Activated T-cell treated with anti-CD3 and anti-CD28 coated beads, Interleukin-2, amount 50 U/mL, for 72 hours (primary cell): ENCODE measurements at places on chromosomes 11 and 22. TPM values are rescaled to one million over a fixed set of nuclear protein-coding genes. Genes with fewer than 3 reads are reported as not detected.

- H3K27me3 ChIP-seq = peaks cover 17% of the 10 kb centered on the region
- peaks cover 52% of the 10 kb centered on the region for H3K4me1 ChIP-seq
- DNase-seq = peak; percentile 39
- peak overlapping the region; percentile 87 for H3K4me3 ChIP-seq
Measured at GRCh38 chr22:26429458-26430286, 612 bp downstream of the ASPHD2 start.

DNA sequence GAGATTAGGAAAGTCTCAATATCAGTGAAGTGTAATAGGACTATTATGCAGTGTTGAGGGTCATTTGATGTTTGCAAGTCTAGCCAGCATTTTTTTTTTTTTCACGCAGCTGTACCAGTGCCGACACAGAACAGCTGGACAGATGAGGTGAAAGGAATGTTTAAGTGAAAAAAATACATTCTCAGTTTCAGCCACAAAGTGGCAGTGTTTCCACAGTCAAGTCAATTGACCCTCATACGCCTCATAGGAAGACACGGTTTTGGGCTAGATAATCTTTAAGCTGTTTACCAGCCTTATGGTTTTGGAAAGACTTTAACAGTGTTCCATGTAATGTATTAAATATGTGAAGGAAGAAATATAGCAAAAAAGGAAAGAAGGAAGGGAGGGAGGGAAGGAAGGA, 349.9 kb upstream of the ANO3 start:
- no peak overlapping the region for H3K27ac ChIP-seq
- H3K4me3 ChIP-seq = no peak overlapping the region
- H3K36me3 ChIP-seq = no peaks in the 10 kb centered on the region
- no peaks in the 10 kb centered on the region for H3K4me1 ChIP-seq

- H3K27me3 ChIP-seq = no peaks in the 10 kb centered on the region
- no peak overlapping the region for H3K4me3 ChIP-seq
- DNase-seq = no peak
- no peaks in the 10 kb centered on the region for H3K4me1 ChIP-seq
- no peak overlapping the region for H3K27ac ChIP-seq
Measured at GRCh38 chr11:113885897-113886296, 10.5 kb upstream of the USP28 start.

GRCh38 chr22:22930571-22931556, 43.2 kb downstream of the IGLL5 start:
- H3K27me3 ChIP-seq = no peaks in the 10 kb centered on the region
- H3K4me3 ChIP-seq = no peak overlapping the region
- no peaks in the 10 kb centered on the region for H3K36me3 ChIP-seq
- peaks cover 18% of the 10 kb centered on the region for H3K4me1 ChIP-seq
- no peak for DNase-seq

DNA sequence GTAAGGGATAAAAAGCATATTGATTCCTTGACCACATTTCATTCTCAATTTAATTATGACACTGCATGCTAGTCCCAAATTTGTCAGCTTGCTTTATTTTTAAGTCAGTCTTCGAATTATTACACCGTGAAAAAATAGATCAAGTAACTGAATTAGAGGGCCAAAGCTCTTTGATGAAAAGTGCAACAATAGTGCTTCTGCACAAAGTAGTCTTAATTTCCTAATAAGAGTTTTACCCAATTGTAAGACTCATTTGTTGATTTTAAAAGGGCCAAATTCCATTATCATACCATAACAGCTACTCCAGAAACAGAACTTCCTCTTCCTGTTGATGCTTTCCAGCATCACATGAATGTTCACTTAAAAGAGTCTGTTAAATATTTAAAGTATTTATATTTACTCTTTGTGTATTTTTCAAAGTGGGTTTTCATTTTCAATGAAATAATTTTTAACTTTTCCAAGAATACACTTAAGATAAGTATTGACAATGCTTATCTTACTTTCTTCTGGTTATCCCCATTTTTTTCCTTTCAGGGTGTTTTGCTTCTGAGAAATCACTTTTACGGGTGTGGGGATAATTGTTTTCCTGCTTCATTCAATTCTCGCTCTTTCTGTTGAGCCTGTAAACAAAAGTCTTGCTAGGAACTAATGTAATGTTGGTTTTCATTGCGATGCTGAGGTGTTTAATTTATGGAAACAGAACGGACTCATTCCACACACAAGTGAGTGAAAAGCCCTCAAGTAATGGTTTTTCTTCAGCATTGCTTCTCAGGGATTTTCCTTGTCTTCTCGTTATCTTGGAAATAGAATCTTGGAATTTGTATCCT, 2.1 kb downstream of the ARHGEF12 start:
- DNase-seq = no peak
- H3K27ac ChIP-seq = peak overlapping the region; percentile 11
- peaks cover 37% of the 10 kb centered on the region for H3K4me1 ChIP-seq
- peaks cover 54% of the 10 kb centered on the region for H3K27me3 ChIP-seq
- peaks cover 3% of the 10 kb centered on the region for H3K36me3 ChIP-seq

- H3K4me3 ChIP-seq = no peak overlapping the region
- DNase-seq = no peak
- H3K27me3 ChIP-seq = peaks cover 14% of the 10 kb centered on the region
- no peaks in the 10 kb centered on the region for H3K4me1 ChIP-seq
- no peaks in the 10 kb centered on the region for H3K36me3 ChIP-seq
Measured at GRCh38 chr11:15622231-15622890, 507.6 kb downstream of the INSC start.

- peak overlapping the region; percentile 89 for H3K4me3 ChIP-seq
- peaks cover 71% of the 10 kb centered on the region for H3K27me3 ChIP-seq
- peaks cover 2% of the 10 kb centered on the region for H3K36me3 ChIP-seq
- H3K4me1 ChIP-seq = peaks cover 12% of the 10 kb centered on the region
- DNase-seq = no peak
Measured at GRCh38 chr11:112962579-112963367, 1.6 kb downstream of the NCAM1 start.

GRCh38 chr22:43926349-43926710, 2.7 kb downstream of the PNPLA3 start:
- peaks cover 4% of the 10 kb centered on the region for H3K4me1 ChIP-seq
- no peak overlapping the region for H3K27ac ChIP-seq
- no peak overlapping the region for H3K4me3 ChIP-seq
- DNase-seq = no peak

DNA sequence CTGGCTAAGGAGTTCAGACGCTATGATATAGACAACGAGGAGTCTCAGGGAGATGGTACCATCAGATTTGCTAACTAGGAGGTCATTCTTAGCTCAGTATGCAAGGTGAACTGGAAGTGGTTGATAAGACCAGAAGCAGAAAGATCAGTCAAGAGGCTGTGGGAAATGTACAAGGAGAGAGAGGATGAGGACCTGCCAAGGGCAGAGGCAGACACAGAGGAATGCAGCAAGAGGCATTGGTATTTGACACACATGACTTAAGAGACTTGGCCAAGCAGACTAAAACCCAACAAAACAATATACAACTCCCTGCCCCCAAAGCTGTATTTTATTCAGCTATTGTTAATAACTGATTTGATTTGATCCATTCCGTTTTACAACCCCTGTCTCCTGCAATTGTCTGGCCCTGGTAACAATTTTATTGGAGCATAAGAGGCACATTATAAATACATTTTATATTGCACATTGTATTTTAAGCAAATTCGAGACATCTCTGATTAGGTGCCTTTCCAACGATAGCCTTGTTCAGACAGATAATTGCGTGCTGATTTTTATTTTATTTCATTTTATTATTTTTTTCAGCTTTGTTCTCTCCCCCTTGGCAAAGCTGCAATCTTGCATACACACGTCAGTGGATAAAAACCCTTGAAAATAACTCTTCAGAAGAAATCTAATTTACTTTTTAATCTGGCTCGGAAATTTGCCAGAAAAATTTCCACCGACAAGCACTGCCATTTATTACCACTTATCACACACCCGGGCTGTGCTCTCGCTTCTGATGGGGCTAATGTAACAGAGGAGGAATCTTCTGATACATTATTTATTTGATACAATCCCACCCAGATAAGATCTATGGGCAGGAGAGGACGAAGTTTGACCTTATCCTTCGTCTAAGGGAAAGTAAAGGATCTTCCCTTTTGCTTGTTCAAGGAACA, 237.8 kb downstream of the NXPE2 start:
- no peak overlapping the region for H3K27ac ChIP-seq
- no peaks in the 10 kb centered on the region for H3K4me1 ChIP-seq
- DNase-seq = no peak
- no peak overlapping the region for H3K4me3 ChIP-seq
- H3K27me3 ChIP-seq = no peaks in the 10 kb centered on the region
- H3K36me3 ChIP-seq = no peaks in the 10 kb centered on the region

GRCh38 chr22:45096256-45096907, 67.3 kb upstream of the NUP50 start:
- peaks cover 7% of the 10 kb centered on the region for H3K4me1 ChIP-seq
- DNase-seq = peak; percentile 55
- H3K27ac ChIP-seq = no peak overlapping the region
- H3K4me3 ChIP-seq = no peak overlapping the region
- peaks cover 40% of the 10 kb centered on the region for H3K27me3 ChIP-seq
- H3K36me3 ChIP-seq = no peaks in the 10 kb centered on the region

DNA sequence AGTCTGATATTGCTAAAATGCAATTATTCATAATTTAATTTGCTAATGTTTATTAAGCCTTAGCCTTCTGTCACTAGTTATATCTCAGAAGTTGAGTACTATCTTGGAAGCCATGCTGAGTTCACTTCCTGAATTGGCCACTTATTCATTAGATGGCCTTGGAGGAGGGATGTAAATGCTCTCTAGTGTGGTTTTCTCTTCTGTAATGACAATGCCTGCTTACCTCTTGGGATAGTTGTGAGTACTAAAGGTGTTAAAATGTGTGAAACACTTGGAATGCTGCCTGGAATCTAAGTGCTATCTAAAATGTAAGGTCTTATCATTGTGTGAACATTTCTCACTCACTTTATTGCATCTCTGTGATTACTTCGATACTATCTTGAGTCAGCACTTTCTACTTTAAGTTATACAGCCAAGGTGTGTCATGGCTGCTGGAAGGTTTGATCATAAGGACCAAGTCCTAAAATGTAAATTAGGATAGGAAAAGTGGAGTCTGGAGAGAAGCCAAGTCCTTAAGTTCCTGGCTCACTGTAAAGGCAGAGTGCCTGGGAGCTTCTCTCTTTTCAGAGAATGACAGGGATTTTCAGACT, 12.4 kb downstream of the GLYATL2 start:
- H3K27ac ChIP-seq = no peak overlapping the region
- no peak for DNase-seq
- no peaks in the 10 kb centered on the region for H3K36me3 ChIP-seq
- H3K4me1 ChIP-seq = no peaks in the 10 kb centered on the region
- H3K27me3 ChIP-seq = peaks cover 23% of the 10 kb centered on the region

- H3K27me3 ChIP-seq = peaks cover 7% of the 10 kb centered on the region
- no peak for DNase-seq
- H3K4me1 ChIP-seq = no peaks in the 10 kb centered on the region
- peaks cover 5% of the 10 kb centered on the region for H3K36me3 ChIP-seq
- no peak overlapping the region for H3K4me3 ChIP-seq
Measured at GRCh38 chr11:36578458-36578857, 10.7 kb downstream of the RAG1 start.

DNA sequence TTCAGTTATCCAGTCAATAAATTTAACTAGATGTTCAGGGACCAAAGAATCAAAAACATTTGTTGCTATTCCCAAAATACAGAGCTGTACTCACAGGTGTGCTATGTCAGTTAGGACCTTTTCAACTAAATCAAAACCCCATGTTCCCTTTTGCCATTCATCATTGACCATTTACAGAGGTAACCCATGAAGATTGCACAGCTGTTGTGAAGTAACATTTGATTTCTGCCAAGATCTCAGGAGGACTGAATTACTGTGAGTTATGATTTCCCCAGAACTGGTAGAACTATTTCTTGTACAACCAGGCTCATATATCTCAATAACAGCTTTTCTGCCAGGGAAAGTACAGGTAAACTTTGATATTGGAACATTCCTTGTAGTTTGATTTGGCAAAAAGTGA, 131.1 kb upstream of the FIBIN start:
- no peak overlapping the region for H3K4me3 ChIP-seq
- no peaks in the 10 kb centered on the region for H3K4me1 ChIP-seq
- H3K27ac ChIP-seq = no peak overlapping the region
- DNase-seq = no peak

GRCh38 chr11:8224161-8224591, 39.5 kb downstream of the LMO1 start:
- no peak overlapping the region for H3K27ac ChIP-seq
- no peak for DNase-seq
- H3K27me3 ChIP-seq = peaks cover 5% of the 10 kb centered on the region
- H3K36me3 ChIP-seq = no peaks in the 10 kb centered on the region
- H3K4me3 ChIP-seq = no peak overlapping the region
- H3K4me1 ChIP-seq = peaks cover 11% of the 10 kb centered on the region

GRCh38 chr11:72758304-72758689, 6.1 kb upstream of the ARAP1 start:
- H3K36me3 ChIP-seq = no peaks in the 10 kb centered on the region
- H3K4me1 ChIP-seq = peaks cover 24% of the 10 kb centered on the region
- no peaks in the 10 kb centered on the region for H3K27me3 ChIP-seq
- H3K4me3 ChIP-seq = no peak overlapping the region
- no peak overlapping the region for H3K27ac ChIP-seq

DNA sequence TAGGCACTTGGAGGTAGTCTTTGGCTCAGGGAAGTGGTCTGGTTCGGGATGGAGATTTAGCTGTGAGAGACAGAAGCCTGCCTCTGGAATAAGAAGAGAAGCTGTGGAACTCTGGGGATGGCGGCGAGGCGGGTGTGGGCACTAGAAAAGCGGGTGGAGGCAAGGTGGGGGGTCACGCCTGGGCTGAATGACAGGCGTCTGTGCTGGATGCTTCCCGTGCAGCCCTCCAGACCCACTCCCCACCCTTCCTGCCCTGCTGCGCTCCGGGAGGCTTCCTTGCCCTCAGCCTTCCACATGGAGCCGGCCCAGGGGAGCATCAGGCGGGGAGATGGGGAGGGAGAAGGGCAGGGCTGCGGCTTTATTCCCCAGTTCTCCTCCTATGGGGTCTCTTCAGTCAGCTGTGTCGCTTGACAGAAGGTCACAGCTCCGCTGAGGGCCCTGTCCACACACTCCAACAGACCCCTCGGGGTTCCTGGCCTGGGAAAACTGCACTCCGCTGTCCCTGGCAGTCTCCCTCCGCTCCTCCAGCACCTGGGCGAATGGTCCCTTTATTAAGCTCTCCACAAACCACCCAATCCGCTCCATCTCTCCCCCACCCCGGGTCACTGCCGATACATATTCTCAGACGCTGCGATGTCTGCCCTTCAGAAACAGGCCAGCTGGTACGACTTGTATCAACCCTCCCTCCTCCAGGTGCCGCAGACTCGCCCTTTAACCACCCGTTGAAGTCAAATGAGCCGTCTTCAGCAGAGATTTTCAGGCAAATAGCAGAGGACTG, 6.2 kb downstream of the DNAJB13 start:
- H3K4me3 ChIP-seq = peak overlapping the region; percentile 65
- peaks cover 20% of the 10 kb centered on the region for H3K27me3 ChIP-seq

GRCh38 chr22:46460857-46461256, 76.6 kb downstream of the CELSR1 start:
- no peak for DNase-seq
- no peaks in the 10 kb centered on the region for H3K4me1 ChIP-seq
- H3K36me3 ChIP-seq = no peaks in the 10 kb centered on the region
- H3K27ac ChIP-seq = no peak overlapping the region
- no peak overlapping the region for H3K4me3 ChIP-seq
- no peaks in the 10 kb centered on the region for H3K27me3 ChIP-seq

- H3K27ac ChIP-seq = no peak overlapping the region
- H3K36me3 ChIP-seq = peaks cover under 1% of the 10 kb centered on the region
Measured at GRCh38 chr11:105870516-105871113, 151.4 kb downstream of the MSANTD4 start.

GRCh38 chr22:29138556-29139305, 65.9 kb downstream of the KREMEN1 start:
- no peak for DNase-seq
- H3K27ac ChIP-seq = no peak overlapping the region
- no peak overlapping the region for H3K4me3 ChIP-seq

Gene FLRT1
- 1.4 TPM for total RNA-seq

Gene AMOTL1
- total RNA-seq = 2.8 TPM

Gene MS4A6E
- total RNA-seq = not detected

Gene CARNS1
- 5.0 TPM for total RNA-seq

Gene MUC6
- total RNA-seq = not detected

Gene CCDC87
- 0.21 TPM for total RNA-seq

Gene ANGPTL5
- not detected for total RNA-seq
